ENCODE measurements at places on chromosomes 1 and 21.

GRCh38 chr1:7497107-7497637 lies 273.9 kb upstream of the VAMP3 start:
- no peak for DNase-seq

GRCh38 chr1:48887796-48888195 lies 111.1 kb upstream of the BEND5 start:
- DNase-seq: no peak

DNA sequence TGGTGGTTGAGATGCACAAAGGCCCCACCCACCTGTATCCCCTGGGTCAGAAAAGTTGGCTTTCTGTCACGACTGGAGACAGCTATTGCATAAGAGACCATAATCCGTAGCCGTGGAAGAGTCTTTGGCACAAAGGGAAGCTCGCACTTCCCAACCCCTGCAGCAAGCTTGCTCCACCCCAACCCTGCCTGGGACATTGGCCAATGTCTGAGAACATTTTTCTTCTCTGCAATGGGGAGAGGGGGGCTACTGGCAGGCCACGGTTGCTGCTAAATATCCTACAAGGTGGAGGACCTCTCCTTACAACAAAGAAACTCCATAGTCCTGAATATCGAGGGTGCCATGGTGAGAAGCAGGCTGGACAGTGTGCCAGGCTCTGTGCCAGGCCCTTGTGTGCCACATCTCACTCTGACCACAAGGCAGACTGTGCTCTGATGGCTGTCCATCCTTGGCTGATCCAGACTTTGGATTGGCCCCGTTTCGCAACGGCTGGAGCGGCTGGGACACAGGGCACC lies 104.1 kb downstream of the CSMD2 start:
- no peak for DNase-seq

DNA sequence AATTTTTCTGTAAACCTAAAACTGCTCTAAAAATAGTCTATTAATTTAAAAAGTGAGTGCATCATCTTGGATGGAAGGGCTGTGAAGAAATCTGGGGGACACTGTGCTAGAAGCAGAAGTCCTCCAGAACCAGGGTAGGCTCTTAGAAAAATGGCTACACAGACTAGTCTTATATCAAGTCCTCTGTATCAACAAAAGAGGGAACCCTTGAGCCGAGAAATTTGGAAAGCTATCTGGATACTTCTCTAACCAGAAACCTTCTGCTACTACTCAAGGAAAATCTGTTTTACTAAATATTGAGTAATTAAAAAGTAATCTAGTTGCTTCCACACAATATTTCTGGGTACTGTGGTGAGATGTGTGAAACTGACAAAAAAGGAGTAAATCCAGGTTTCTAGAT lies 92.1 kb downstream of the WDR3 start:
- no peak for DNase-seq

DNA sequence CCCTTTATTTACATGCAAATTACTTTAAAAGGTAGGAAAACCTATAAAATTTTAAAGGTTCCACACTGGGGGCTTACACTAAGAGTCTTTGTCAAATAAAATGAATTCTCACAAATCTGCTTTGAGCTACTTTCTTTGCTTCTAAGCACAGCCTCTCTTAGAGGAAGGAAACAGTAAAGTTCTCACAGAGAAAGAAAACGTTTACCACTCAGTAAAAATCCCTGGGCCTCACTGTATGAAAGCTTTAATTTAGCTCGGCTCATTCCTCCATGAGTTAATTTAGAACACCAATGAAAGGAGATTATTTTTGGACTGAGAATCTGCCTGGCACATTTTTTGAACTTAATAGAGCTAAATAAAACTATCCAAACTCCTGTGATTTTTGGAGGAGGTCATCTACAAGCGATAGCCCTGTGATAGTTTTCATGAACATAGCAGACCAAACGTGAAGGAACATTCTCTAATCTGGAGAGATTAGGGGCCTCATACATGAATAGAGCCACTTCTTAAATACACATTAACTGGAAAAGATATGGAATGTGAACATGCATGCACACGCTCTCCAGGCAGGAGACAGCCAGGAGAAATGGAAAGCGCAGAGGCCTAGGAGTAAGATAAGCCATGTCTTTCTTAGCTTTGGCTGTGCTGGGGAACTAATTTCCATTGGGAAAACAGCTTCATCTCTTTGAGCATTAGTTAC lies 32.8 kb downstream of the PRRX1 start:
- no peak for DNase-seq

GRCh38 chr1:3208819-3209200 lies 139.8 kb downstream of the PRDM16 start:
- no peak for DNase-seq

DNA sequence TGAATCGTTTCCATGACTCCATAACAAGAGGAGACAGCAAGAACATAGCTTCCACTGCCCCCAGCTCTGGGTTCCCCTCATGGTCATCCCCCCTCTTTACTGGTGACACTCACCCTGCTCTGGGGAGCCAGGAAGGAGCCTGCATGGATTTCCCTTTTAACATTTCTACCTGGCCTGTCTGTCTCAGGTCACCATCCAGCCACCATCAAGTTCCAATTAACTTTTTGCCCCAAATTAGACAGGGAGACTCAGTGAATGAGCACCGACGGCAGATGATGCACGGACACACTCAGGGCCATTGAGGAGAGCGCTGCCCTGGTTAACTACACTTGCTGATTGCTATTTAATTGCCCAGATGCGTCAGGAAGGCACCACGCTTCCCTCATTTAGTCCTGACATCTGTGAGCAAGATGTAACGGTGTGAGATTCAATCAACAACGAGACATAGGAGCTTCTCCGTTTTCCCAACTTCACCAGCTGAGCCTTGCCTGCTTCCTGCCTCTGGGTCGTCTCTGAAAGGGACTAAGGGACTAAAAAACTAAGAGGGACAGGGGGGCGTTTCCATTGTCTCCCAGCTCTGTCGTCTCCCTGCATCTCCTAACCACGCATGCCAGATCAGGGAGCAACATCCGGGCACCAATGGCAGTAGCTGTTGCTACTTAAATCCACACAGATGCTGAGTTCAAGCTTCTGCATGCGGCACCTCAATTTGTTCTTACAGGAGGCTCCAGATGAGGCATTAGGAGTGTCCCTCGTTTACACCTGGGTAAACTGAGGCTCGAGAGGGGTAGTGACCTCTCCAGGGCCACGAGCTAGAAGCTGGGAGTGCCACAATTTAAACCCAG lies 426.7 kb downstream of the NPHP4 start:
- no peak for DNase-seq

DNA sequence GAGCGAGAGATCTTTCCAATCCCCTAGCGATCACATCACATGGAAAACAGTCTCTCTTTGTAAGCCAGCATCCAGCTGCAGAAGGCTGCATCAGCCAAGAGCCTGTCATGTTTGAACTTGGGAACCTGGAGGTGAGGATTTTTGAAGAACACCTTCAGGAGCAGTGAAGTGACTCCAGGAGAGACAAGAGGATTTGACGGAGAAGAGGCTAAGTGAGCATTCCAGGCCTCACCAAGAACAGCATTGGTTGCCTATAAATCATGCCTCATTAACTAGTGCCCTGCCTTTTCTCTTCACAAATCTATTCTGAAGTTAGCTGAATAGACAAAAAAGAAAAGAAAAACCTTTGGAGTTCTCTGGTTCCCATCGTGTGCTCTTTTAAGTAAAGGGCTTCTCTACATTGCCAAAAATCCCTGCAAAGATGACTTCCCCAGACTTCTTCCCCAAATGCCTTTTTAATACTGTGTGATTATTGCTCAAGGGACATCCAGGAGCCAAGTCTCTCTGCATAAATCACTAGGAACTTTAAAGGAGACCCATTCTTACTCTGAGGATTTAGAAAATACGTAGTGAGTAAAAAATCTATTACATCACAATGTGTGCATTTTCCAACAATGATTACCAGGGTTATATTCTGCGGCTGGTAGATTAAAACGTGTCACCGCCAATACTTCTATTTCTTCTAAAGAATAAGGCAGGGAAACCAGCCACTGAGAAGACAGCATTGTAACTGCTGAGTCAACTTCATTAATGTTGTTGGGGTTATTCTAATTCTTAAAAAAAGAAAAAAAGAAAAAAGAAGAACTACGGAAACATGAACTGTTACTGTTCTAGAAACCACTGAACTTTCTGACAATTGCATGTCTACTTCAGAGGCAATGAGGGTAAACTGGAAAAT lies 95.2 kb downstream of the KIF14 start:
- no peak for DNase-seq

GRCh38 chr1:203638950-203639349 lies 12.3 kb downstream of the ATP2B4 start:
- no peak for DNase-seq

DNA sequence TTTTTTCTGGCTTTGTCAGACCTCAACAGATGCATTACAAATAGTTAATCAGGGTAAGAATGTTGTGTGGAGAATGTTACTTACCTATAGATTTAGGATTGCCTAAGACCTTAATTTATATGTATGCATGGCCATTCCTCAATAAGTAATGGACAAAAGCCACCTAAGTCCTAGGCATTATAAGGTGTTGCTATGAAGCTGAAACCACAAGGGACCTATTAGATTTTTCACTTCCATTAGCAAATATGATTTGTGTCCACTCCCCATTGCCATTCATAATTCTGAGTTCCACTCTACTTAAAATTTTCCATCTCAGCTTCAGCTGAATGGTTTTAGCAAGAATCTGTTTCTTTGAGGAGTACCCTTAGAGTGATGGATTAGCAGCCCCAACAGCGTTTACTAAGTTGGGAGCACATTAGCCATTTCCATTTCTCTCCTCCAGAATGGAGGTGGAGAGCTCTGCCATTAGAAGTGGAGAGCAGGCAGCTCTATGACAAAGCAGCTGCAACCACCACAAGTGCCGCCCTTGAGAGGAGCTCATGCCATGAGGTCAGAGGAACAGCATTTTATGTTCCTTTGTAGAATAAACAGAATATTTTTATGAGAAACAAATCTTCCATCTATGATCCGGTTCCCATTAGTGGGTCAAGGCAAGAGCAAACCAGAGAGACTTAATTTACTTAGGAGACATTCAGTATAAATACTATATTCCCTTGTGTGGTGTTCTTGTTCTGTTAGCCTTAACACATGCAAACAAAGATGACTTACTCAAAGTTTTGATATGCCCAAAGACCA lies 28.9 kb upstream of the C1orf87 start:
- DNase-seq: no peak

GRCh38 chr1:37776946-37777516 lies 12.1 kb upstream of the EPHA10 start:
- no peak for DNase-seq

- DNase-seq: no peak
Observed at GRCh38 chr1:17711941-17712340, 43.2 kb upstream of the ACTL8 start.

DNA sequence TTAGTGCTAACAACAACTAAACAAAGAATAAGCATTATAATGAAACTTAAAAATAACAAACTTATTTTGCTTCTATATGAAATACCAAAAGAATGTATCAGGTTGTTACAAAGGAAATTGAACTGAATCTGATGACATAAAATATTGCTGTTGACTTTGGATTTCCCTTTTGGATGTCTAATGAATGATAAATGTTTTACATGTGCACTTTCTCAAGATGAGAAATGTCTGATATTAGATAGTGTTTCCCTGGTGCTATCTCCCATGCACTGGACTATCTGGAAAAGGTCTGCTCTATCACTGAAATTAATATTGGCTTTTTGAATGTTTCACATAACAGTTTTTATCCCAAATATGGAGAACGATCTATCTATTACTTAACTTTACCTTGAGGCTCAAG lies 179.9 kb downstream of the HMCN1 start:
- DNase-seq: no peak

- DNase-seq: peak; percentile 97
Observed at GRCh38 chr21:40902299-40902698, 55.3 kb upstream of the DSCAM start.

GRCh38 chr21:45539046-45539795 lies 3.0 kb downstream of the SLC19A1 start:
- DNase-seq: no peak

- DNase-seq: no peak
Observed at GRCh38 chr21:46226146-46226545, 2.4 kb downstream of the LSS start.

GRCh38 chr1:37722181-37723071 lies 30.1 kb downstream of the CDCA8 start:
- DNase-seq: no peak

DNA sequence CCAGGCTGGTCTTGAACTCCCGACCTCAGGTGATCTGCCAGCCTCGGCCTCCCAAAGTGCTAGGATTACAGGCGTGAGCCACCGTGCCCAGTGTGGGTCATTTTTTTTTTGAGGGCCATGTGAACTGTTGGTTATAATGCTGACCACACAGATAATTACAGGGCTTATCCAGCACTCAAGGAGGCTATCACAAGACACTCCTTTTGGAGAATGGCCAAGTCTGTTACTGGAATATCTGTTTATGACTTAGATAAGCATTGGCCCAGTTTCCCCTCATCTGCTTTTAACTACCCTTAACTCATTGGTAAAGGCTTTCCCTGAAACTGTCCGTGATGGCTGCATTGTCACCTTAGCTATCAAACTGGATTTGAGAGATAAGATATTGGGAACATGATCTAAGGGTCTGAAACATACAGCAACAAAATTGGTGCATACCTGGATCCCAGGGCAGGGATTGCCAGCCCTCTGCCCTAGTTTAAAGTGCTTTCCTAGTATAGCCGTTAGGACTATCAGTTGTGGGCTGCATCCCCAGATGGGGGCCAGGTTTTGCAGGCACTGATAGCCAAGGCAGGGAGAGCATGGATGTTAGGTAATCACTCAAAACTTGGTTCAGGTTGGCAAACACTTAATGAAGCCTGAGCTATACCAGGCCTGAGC lies 15.6 kb downstream of the SZT2 start:
- no peak for DNase-seq

- DNase-seq: no peak
Observed at GRCh38 chr1:41541592-41541952, 57.1 kb upstream of the EDN2 start.

DNA sequence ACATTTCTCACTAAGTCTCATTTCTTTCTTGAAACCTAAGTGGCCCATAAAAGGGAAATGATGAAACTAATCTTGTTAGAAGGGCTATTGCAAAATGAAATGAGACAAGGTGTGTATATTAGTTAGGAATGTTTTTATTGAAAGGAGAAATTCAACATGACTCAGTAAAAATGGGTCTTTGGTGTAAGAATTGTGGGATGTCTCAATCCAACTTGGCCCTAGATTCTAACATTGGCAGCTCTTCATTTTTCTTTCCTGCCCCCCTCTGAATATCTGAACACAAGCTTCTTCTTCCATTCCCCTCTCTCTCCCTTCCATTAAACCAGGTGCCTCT lies 26.8 kb upstream of the TARBP1 start:
- no peak for DNase-seq

GRCh38 chr1:206606867-206607266 lies 5.4 kb downstream of the EIF2D start:
- no peak for DNase-seq

DNA sequence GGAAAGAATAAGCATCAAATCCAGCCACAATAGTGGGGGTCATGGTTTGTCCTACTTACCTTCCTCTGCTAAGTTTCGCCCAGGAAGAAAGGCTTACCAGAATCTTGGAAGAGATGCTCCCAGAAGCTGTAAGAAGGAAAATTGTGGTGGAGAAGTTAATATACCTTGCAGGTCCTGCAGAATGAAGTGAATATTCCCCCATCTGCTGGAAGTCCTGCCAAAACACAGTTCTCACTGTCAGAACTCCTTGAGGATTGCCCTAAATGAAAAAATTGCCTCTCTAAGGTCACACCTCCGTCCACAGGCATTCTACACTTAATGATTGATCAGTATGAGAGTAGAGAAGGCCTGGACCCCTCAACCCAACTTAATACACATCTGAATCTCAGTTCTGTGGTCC lies 78.4 kb upstream of the RGS21 start:
- no peak for DNase-seq

- no peak for DNase-seq
Observed at GRCh38 chr1:184620469-184620868, 134.2 kb downstream of the EDEM3 start.

GRCh38 chr1:47838562-47839432 lies 158.4 kb downstream of the TRABD2B start:
- no peak for DNase-seq

Data from NCI-H345 (cell line).